ENCODE measurements at places on chromosomes 7 and 10. TPM values are rescaled to one million over a fixed set of nuclear protein-coding genes. Genes with fewer than 3 reads are reported as not detected.

SAMD9L gene
- 3.3 TPM for total RNA-seq

DLX5 gene
- total RNA-seq, result not detected

CTAGE6 gene
- total RNA-seq, result not detected

- H3K4me1 ChIP-seq, result no peaks in the 10 kb centered on the region
- no peaks in the 10 kb centered on the region for H3K36me3 ChIP-seq
- no peak overlapping the region for H3K4me3 ChIP-seq
- H3K27me3 ChIP-seq, result no peaks in the 10 kb centered on the region
- DNase-seq, result no peak
- peak overlapping the region; percentile 41 for H3K27ac ChIP-seq
These were observed 19.1 kb downstream of the SUFU start for GRCh38 chr10:102522874-102523249.

- H3K27ac ChIP-seq, result no peak overlapping the region
- no peaks in the 10 kb centered on the region for H3K27me3 ChIP-seq
- no peaks in the 10 kb centered on the region for H3K4me1 ChIP-seq
- no peaks in the 10 kb centered on the region for H3K36me3 ChIP-seq
These were observed 13.3 kb downstream of the SCRN1 start for GRCh38 chr7:29976266-29976665.

GRCh38 chr7:27173956-27174873 is at the start of gene HOXA10:
Gene HOXA10 (minus strand): TSS chr7:27174320. CDS start chr7:27174306, 14 bp downstream.
- peak within 1 kb of the TSS; percentile 37 for H3K27ac ChIP-seq
- peak within 1 kb of the TSS; percentile 55 for H3K4me3 ChIP-seq
- peaks cover 54% of the 10 kb centered on the region for H3K27me3 ChIP-seq
- DNase-seq, result peak; percentile 62
- H3K4me1 ChIP-seq, result peaks cover 19% of the 10 kb centered on the region
- H3K36me3 ChIP-seq, result no peaks in the 10 kb centered on the region

DNA sequence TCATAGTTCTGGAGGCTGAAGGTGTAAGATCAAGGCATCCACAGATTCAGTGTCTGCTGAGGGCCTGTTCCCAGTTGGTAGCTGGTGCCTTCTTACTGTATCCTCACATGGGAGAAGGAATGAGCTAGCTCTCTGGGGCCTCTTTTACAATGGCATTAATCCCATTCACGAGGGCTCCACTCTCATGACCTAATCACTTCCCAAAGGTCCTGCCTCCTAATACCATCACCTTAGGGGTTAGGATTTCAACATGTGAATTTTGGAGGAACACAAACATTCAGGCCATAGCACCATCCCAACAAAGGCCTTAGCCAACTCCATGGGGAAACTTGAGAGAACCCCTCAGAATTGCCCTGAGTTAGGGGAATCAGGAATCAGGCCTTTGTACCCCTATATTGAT is 66.1 kb upstream of the CREB5 start:
- no peaks in the 10 kb centered on the region for H3K4me1 ChIP-seq
- no peak for DNase-seq
- H3K27me3 ChIP-seq, result no peaks in the 10 kb centered on the region
- H3K27ac ChIP-seq, result no peak overlapping the region
- H3K36me3 ChIP-seq, result no peaks in the 10 kb centered on the region

GRCh38 chr7:157378390-157378789 is 41.6 kb downstream of the DNAJB6 start:
- H3K4me3 ChIP-seq, result no peak overlapping the region
- no peaks in the 10 kb centered on the region for H3K4me1 ChIP-seq
- no peaks in the 10 kb centered on the region for H3K27me3 ChIP-seq
- H3K27ac ChIP-seq, result no peak overlapping the region

GRCh38 chr7:107693396-107693795 is 32.8 kb downstream of the SLC26A4 start:
- no peak overlapping the region for H3K27ac ChIP-seq
- H3K36me3 ChIP-seq, result no peaks in the 10 kb centered on the region
- no peak for DNase-seq
- H3K4me1 ChIP-seq, result no peaks in the 10 kb centered on the region
- no peak overlapping the region for H3K4me3 ChIP-seq
- H3K27me3 ChIP-seq, result no peaks in the 10 kb centered on the region

DNA sequence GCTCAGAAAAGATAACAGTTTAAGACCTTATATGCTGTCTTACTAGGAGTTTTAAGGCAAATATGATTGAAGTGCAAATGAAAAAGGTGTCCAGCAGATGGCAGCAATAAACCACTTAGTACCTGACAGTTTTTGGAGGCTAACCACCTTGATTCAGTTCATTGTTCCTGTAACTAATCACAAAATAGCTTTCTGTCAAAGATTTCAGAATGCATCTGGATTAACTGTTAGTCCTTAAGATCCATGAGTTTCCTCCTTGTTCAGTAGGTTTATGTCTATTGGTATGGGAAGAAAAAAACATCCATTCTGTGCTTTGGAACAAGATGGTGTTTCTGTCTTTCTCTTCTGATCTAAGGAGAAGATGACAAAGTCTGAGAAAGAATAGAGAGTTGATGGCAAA is 46.6 kb downstream of the CCSER2 start:
- no peaks in the 10 kb centered on the region for H3K4me1 ChIP-seq
- H3K4me3 ChIP-seq, result no peak overlapping the region
- no peak overlapping the region for H3K27ac ChIP-seq
- no peaks in the 10 kb centered on the region for H3K36me3 ChIP-seq

- no peak overlapping the region for H3K27ac ChIP-seq
- H3K4me3 ChIP-seq, result peak overlapping the region; percentile 90
- no peaks in the 10 kb centered on the region for H3K27me3 ChIP-seq
- H3K4me1 ChIP-seq, result peaks cover 6% of the 10 kb centered on the region
- no peak for DNase-seq
- H3K36me3 ChIP-seq, result no peaks in the 10 kb centered on the region
These were observed 816 bp downstream of the TECPR1 start for GRCh38 chr7:98251231-98251600.

DNA sequence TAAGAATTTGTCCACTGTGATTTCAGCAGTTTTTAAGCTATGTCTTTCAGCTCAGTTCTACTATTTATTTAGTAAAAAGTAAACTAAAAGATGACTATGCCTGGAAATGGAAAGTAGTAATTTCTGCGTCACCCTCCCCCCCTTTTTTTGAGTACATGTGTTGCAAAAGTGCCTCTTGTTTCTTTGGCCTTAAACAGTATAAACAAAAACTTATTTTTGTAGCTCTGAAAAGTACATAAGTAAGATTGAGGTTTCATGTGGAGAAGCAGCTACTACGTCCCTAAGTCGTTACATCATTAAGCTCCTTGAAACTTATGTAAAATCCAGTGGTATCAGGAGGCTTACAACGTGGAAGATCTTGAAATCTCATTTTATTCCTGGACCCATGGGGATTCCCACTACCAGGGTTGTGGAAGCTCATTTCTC is 46.3 kb upstream of the HBP1 start:
- no peak for DNase-seq
- H3K36me3 ChIP-seq, result no peaks in the 10 kb centered on the region
- H3K4me1 ChIP-seq, result no peaks in the 10 kb centered on the region
- no peak overlapping the region for H3K27ac ChIP-seq
